Large intestine (tissue), 12 donors: ENCODE measurements at places on chromosomes 7 and 10. TPM values are rescaled to one million over a fixed set of nuclear protein-coding genes. Genes with fewer than 3 reads are reported as not detected.
A peak's percentile ranks its signal among the peaks of the same experiment; 100 is the strongest.

The CUZD1 gene
- 0.90 TPM for polyA plus RNA-seq

The TRIM8 gene
- polyA plus RNA-seq, result 56.3 TPM

The FUOM gene
- polyA plus RNA-seq, result 56.9 TPM

- H3K4me3 ChIP-seq, result no peak overlapping the region
- DNase-seq, result no peak
- H3K27ac ChIP-seq, result no peak overlapping the region
- H3K36me3 ChIP-seq, result no peaks in the 10 kb centered on the region
- H3K27me3 ChIP-seq, result no peaks in the 10 kb centered on the region
Observed at GRCh38 chr10:80739963-80740715, 202.4 kb downstream of the SH2D4B start.

- H3K27me3 ChIP-seq, result no peaks in the 10 kb centered on the region
- H3K27ac ChIP-seq, result no peak overlapping the region
- H3K4me1 ChIP-seq, result peaks cover 10% of the 10 kb centered on the region
- H3K4me3 ChIP-seq, result no peak overlapping the region
- no peak for DNase-seq
- H3K36me3 ChIP-seq, result peaks cover 56% of the 10 kb centered on the region
Observed at GRCh38 chr7:56053993-56054392, 2.4 kb downstream of the CCT6A start.

GRCh38 chr7:111653846-111654245 is 91.6 kb upstream of the IMMP2L start:
- no peak overlapping the region for H3K27ac ChIP-seq
- H3K36me3 ChIP-seq, result no peaks in the 10 kb centered on the region
- no peak for DNase-seq

DNA sequence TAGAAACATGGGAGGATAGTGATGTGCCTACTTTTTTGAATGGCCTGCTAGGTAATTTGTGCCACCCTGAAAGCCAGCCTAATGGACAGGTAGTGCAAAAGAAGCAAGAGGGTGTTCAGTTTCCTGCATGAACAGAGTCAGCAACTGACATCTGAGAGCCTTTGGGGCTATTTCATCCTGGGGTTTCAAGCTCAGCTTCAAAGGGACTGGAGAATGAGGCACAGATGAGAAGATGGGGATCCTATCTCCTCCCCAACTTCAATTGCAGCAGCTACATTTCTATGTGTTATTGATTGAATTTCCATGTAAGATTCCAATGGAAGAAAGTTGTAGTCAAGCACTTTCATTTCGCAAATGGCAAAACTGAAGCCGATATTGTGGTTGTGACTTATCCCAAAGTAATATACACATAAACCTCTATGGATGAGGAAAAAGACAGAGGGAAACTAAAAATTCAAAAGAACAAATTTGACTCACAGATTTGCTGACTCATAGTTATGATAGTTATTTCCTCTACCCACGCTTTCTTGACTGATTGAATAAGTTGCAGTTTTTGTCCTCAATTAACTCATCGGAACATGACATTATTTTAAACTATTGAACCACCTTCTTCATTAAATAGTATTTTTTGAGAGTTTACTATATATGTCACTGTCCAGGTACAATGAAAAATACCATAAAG is 42.6 kb upstream of the NRP1 start:
- H3K4me3 ChIP-seq, result no peak overlapping the region
- no peaks in the 10 kb centered on the region for H3K27me3 ChIP-seq
- no peaks in the 10 kb centered on the region for H3K36me3 ChIP-seq
- no peak for DNase-seq
- no peak overlapping the region for H3K27ac ChIP-seq
- peaks cover 7% of the 10 kb centered on the region for H3K4me1 ChIP-seq

GRCh38 chr7:120837599-120837998 is 20.3 kb downstream of the TSPAN12 start:
- peaks cover 37% of the 10 kb centered on the region for H3K36me3 ChIP-seq
- no peaks in the 10 kb centered on the region for H3K27me3 ChIP-seq
- no peaks in the 10 kb centered on the region for H3K4me1 ChIP-seq
- no peak for DNase-seq
- H3K27ac ChIP-seq, result no peak overlapping the region

DNA sequence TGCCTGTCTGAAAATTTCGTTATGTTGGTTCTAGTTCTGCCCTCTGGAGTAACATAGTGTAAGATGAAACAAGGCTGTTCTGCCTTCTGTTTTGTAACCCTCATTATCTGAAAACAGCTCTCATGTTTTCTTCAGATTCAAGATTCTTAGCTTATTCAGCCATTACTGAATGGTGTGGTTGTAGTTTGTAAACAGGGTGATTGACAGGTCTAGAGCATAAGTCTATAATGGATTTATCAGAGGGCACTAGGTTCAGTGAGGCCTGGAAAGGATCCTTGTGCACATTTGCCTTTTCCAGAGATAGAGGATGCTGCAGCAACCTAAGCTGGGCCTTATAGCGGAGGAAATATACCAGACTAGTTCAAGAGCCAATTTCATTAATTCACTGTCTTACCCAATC is 6.1 kb downstream of the ZNF398 start:
- no peaks in the 10 kb centered on the region for H3K27me3 ChIP-seq
- peaks cover 30% of the 10 kb centered on the region for H3K36me3 ChIP-seq

DNA sequence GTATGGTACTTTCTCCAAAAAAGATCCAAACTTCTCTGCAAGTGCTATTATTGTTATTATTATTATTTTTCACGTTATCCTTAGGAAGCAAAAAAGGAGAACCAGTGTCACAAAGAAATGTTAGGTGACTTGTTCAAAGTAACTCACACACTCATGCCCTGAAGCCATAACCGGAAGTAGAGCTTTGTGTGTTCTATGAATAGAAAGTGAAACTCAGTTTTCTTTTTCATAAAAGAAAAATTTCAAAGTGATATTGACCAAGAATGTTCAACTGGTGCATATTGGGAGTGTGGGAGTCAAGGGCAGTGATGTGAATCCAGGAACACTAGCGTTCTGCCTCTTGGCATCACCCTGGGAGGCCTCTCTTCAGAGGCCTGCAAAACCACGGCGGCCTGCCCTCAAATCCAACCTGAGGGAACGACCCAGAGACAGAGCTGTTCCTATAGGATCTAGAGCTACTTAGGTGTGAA is 106.1 kb downstream of the PRKCQ start:
- peaks cover 6% of the 10 kb centered on the region for H3K36me3 ChIP-seq
- no peak overlapping the region for H3K4me3 ChIP-seq
- DNase-seq, result peak; percentile 36
- no peak overlapping the region for H3K27ac ChIP-seq

The PGAM2 gene
- polyA plus RNA-seq, result 4.0 TPM

DNA sequence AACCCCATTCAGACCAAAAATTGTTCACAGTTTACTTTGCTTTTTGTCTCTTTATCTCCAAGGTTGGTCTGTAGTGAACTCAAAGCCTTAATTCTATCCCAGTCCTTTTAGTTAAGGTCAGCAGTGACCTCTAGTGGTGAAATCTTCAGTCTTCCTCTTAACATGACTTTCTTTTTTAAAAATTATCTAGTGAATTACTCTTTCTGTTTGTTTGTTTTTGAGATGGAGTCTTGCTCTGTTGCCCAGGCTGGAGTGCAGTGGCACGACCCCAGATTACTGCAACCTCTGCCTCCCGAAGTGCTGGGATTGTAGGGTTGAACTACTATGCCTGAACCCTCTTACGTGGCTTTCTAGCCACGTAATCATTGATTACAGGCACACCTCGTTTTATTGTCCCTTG is 25.0 kb downstream of the ZNF487 start:
- no peaks in the 10 kb centered on the region for H3K36me3 ChIP-seq
- H3K4me1 ChIP-seq, result no peaks in the 10 kb centered on the region
- DNase-seq, result peak; percentile 72
- no peak overlapping the region for H3K4me3 ChIP-seq

The CDHR1 gene
- polyA plus RNA-seq, result 0.42 TPM

The PRSS37 gene
- polyA plus RNA-seq, result 0.34 TPM

GRCh38 chr7:119010635-119011034 is 786.1 kb downstream of the ANKRD7 start:
- DNase-seq, result no peak
- H3K4me1 ChIP-seq, result no peaks in the 10 kb centered on the region
- H3K36me3 ChIP-seq, result no peaks in the 10 kb centered on the region
- H3K27me3 ChIP-seq, result no peaks in the 10 kb centered on the region
- no peak overlapping the region for H3K4me3 ChIP-seq

DNA sequence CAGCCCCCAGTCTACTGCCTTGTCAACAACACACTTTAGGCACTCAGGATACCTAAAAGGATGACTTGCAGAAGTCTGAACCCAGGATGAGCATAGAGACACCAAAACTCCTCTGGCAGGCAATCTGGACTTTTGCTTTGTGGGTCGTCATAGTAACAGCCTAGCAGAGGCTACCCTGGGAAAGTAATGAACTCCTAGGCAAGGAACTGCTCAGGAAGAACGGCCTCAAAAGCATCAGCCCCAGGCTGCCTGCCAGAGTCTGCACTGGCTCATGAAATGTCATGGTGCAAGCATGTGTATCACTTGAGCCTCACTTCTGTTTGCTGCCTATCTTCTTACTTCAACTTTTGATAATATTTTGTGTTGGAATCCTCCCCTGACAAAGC is 715.1 kb downstream of the GRID1 start:
- H3K4me3 ChIP-seq, result no peak overlapping the region
- no peaks in the 10 kb centered on the region for H3K27me3 ChIP-seq
- peaks cover 18% of the 10 kb centered on the region for H3K4me1 ChIP-seq
- peak overlapping the region; percentile 80 for H3K27ac ChIP-seq

DNA sequence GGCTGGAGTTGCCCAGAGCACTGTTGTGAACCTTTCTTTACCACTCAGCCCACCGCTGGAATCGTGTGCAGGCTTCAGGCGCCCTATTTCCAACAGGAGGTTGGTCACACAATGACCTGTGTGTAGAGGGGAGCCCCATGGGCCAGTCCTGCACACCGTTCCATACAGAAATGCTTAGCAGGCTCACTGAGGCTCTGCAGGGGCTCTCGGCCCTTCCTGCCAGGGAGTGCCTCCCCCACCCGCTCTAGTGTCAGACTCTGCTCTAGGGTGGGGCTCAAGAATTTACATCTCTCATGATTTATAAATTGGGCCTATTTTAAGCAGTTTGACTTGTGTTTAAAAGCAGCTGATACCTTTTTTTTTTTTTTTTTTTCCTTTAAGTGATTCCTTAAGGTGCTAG is 42.0 kb downstream of the SHH start:
- H3K4me3 ChIP-seq, result no peak overlapping the region
- H3K27me3 ChIP-seq, result no peaks in the 10 kb centered on the region
- no peaks in the 10 kb centered on the region for H3K4me1 ChIP-seq
- H3K36me3 ChIP-seq, result peaks cover 81% of the 10 kb centered on the region
- DNase-seq, result no peak

GRCh38 chr7:154868921-154869320 is 134.0 kb downstream of the PAXIP1 start:
- peaks cover 33% of the 10 kb centered on the region for H3K27me3 ChIP-seq
- H3K36me3 ChIP-seq, result no peaks in the 10 kb centered on the region
- no peaks in the 10 kb centered on the region for H3K4me1 ChIP-seq
- DNase-seq, result peak; percentile 17
- no peak overlapping the region for H3K4me3 ChIP-seq
- H3K27ac ChIP-seq, result no peak overlapping the region

DNA sequence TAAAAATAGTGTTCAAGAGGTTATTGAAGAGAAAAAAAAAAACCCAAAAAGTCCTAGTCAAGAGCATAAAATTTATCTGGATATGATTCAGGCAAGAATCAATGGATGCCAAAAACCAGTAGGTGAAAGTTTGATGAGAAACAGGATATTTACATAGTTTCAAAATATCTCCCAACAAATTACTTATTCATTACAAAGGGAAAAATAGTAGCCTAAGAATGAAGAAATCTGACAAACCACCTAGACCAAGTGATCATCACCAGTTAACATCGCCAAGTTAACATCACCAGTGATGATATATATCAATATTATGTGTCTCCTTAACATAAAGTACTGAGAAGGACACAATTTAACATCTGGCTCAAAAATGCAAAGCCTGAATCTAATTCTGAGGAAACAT is 85.2 kb downstream of the RNLS start:
- no peaks in the 10 kb centered on the region for H3K4me1 ChIP-seq
- no peak overlapping the region for H3K4me3 ChIP-seq
- H3K27ac ChIP-seq, result no peak overlapping the region
- H3K36me3 ChIP-seq, result no peaks in the 10 kb centered on the region
- no peak for DNase-seq

DNA sequence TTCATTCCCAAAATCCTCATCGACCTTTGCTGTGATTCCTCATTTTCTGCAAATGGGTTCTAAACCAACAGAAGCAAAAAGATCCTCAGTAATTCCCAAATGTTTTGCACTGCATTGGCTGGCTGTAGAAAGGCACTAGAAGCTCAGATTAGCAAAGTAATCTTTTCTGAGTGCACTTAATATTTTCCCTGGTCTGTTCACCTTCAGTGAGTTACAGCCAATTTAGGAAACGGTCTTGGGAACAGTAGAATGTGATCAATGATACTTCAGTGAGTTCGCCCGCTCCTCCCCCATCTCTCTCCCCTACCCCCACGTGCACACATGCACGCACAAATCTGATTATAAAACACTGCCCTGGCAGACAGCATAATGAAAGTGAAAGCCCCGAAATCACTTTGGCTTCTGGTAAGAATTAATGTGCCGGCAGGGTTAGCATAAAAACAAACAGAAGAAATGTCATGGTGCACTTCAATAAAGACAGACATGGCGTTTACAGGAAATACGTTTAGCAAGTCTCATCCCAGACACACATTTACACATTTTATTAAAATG is 201.3 kb upstream of the CDCA7L start:
- H3K4me3 ChIP-seq, result no peak overlapping the region
- no peak for DNase-seq
- H3K4me1 ChIP-seq, result peaks cover 5% of the 10 kb centered on the region
- H3K27ac ChIP-seq, result no peak overlapping the region
- peaks cover 39% of the 10 kb centered on the region for H3K36me3 ChIP-seq
- H3K27me3 ChIP-seq, result no peaks in the 10 kb centered on the region

The AGBL3 gene
- 4.4 TPM for polyA plus RNA-seq

The JCAD gene
- polyA plus RNA-seq, result 8.6 TPM

DNA sequence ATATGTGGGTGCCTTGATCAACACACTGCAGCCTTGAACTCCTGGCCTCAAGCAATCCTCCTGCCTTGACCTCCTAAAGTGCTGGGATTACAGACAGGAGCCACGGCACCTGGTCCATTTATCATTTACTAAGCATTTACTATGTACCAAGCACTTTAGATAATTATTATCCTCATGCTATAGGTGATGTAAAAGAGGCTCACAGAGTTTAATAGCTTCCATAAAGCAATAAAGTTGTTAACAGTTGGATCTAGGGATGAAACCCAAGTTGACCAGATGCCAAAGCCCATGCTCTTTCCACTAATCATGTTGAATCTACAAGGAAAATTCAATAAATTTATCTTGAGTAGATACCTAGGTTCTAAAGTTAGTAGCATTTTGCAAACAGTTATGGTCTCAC is 5.0 kb downstream of the NAPEPLD start:
- H3K4me1 ChIP-seq, result no peaks in the 10 kb centered on the region
- H3K27me3 ChIP-seq, result no peaks in the 10 kb centered on the region
- no peak overlapping the region for H3K4me3 ChIP-seq
- H3K27ac ChIP-seq, result peak overlapping the region; percentile 19
- H3K36me3 ChIP-seq, result peaks cover 6% of the 10 kb centered on the region
- peak; percentile 54 for DNase-seq

The CAV2 gene
- polyA plus RNA-seq, result 50.1 TPM

GRCh38 chr10:44804661-44805060 is 106.5 kb upstream of the TMEM72 start:
- H3K4me3 ChIP-seq, result no peak overlapping the region
- no peaks in the 10 kb centered on the region for H3K4me1 ChIP-seq
- DNase-seq, result no peak
- H3K27me3 ChIP-seq, result no peaks in the 10 kb centered on the region
- H3K36me3 ChIP-seq, result no peaks in the 10 kb centered on the region

- no peaks in the 10 kb centered on the region for H3K36me3 ChIP-seq
- no peak overlapping the region for H3K27ac ChIP-seq
- H3K27me3 ChIP-seq, result no peaks in the 10 kb centered on the region
- no peaks in the 10 kb centered on the region for H3K4me1 ChIP-seq
Observed at GRCh38 chr10:106401161-106401560, 763.3 kb downstream of the SORCS1 start.
